Right lobe of liver (tissue), 6 donors: ENCODE measurements at places on chromosomes 6 and 20. TPM values are rescaled to one million over a fixed set of nuclear protein-coding genes. Genes with fewer than 3 reads are reported as not detected.

GRCh38 chr6:116444575-116444974 is 16.6 kb upstream of the CALHM6 start:
- DNase-seq: no peak

The CRIP3 gene
- 7.9 TPM for total RNA-seq

The IFNGR1 gene
- 39.8 TPM for total RNA-seq

- peak; percentile 60 for DNase-seq
Measured at GRCh38 chr20:25623225-25623735, 534 bp downstream of the NANP start.

The LTB gene
- 1.7 TPM for total RNA-seq

- DNase-seq: peak; percentile 62
Measured at GRCh38 chr6:145814035-145814500, 527 bp downstream of the FBXO30 start.

DNA sequence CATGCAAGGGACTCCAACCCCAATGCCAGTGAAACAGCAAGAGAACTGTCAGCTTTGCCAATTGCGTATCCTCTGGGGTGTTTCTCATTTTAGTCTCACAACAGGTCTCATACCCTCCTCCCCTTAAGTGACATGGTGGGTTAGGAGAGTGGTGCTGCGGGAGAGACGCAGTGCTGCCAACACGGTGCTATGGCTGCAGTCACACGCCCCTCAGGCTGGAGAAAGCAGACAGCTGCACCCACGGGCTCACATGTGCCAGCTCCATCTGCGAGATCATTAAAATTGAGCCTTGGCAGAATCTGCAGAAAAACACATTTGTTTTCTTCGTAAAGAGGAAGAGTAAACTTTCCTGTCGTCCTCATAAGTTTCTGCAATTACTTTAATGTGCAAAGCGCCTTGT is 114.7 kb downstream of the ANKRD60 start:
- no peak for DNase-seq

The SNPH gene
- total RNA-seq: 0.37 TPM

GRCh38 chr6:13079096-13079723 is 249.1 kb downstream of the TBC1D7 start:
- no peak for DNase-seq
